ENCODE measurements at places on chromosomes 3 and 15.

DNA sequence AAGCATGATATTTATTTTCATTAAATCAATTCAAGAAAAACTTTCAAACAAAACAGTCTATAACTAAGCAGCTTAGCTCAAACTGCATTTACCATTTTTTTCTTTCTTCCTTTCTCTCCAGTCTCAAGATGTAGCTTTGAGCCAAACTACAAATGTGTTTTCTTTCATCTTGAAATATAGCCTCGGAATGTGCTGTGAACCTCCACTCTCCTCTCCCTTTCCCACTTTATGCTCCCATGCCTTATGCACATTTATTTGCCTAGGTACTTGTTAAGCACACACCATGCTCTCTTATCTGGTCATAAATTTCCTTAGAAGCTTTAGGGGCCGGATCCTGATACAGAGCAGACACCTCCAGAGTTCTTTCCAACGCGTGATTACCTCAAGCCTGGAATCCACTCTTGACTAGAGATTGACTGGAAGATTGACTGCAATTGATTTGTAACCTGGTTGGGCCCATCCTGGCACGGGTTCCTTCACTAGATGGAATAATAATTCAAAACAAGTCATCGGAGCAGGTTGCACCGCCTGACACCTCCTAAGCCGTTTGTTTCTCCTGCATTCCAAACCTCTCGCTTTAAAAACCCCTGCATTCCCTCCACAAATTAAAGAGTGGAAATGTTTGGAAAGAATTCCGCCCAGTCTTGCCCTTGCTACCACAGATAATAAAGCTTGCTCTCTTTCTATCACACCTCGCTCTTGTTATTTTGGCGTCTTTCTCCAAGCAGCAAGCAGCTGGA is 344.7 kb downstream of the CHL1 start:
- DNase-seq = no peak

- DNase-seq = no peak
These were observed 44.4 kb downstream of the RAB11A start for GRCh38 chr15:65913631-65914199.

DNA sequence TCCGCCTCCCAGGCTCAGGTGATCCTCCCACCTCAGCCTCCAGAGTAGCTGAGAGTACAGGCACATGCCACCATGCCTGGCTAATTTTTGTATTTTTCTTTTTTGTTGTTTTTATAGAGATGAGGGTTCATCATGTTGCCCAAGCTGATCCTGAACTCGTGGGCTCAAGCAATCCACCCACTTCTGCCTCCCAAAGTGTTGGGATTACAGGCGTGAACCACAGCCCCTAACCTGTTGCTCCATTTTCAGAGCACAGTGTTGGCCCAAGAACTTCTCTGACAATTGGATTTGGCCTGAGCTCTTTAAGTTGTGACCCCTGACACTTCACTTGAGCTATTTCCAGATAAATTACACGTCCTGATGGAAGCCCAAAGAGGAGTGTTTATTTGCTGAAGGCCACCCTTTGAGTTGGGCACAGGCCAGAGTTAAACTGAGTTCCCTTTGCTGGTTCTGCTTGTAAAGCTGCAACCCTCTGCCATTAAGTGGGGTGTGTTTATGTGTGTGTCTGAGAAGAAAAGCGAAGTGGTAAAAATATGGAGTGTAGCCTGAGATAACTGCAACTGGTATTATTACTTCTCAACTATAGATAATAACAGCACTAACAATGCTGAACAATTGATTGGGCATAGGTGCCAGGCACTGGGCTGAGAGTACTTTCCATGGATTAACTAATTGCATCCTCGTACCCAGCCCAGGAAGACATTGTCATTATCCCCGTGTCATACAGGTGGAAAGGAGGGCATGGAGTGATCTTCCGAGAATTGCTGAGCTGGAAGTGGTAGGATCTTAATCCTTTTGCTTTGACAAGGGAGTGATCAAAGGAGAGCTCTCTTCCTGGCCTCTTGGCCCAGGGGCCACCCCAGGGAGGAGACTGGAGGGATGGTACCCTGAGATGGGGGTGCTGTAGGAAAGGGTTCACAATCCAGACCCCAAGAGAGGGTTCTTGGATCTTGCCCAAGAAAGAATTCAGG is 91.5 kb upstream of the PROK2 start:
- DNase-seq = no peak

- DNase-seq = peak; percentile 87
These were observed 32.8 kb downstream of the MYH15 start for GRCh38 chr3:108477511-108478147.

- peak; percentile 43 for DNase-seq
These were observed 9.3 kb downstream of the HOMER2 start for GRCh38 chr15:82943176-82943575.

GRCh38 chr3:29898171-29898965 is 617.5 kb downstream of the RBMS3 start:
- DNase-seq = no peak

DNA sequence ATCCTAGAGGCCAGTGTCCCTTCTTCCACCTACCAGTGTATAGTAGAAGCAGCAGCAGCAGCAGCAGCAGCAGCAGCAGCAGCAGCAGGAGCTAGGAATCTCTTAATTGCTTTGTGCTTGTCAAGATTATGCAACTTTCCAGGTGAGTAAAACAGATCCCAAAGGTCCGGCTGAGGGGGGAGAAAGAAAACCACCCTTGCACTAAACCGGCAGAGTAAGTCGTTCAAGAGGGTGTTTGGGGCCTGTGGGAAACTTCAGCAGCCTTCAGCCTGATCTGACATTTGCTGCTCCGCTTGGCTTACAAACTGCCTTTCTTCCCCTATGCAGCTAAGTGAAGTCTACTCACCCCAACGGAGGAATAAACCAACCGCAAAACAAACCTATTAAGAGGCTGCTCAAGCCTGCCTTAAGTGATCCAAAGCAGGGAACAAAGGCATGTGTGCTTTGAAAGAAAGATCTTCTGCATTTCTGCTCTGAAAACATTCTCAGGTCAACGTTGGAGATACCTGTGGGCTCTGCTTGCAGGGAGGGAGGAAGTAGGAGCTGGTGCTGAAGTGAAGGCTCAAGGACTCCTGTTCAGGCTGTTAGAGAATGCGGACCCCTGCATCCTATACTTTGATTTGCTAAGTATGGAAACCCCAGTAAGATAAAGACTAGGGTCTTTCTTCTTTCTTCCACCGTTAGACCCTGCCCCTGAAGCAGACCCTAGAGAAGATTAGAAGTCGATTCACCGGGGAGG is 35.7 kb upstream of the DLG1 start:
- no peak for DNase-seq

DNA sequence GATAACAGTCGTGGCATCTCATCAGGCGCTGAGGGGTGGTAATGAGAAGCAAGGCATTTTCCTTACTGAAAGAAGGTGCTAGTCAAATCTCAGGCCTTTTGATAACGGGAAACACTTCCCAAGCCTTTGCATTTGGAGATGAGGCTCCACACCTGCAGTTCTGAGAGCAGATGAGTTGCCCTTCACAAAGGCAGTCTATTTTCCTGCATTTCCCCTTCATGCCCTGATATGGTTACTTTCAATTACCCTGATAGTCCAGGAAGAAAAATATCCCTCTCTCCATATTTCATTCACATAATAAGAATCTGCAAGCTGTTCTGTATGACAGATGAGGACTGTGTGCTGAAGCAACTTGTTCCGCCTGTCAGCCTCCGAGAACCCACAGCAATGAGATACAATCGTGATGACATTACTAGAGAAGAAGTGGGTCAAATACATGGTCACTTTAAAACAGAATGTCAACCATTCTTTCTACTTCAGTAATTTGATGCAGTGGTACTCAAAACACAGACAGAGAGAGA is 25.0 kb downstream of the FHIT start:
- DNase-seq = no peak

- DNase-seq = no peak
These were observed 50.2 kb downstream of the CHP1 start for GRCh38 chr15:41281236-41281635.

- no peak for DNase-seq
These were observed 66.5 kb downstream of the CDAN1 start for GRCh38 chr15:42670451-42670850.

- DNase-seq = no peak
These were observed 198.3 kb downstream of the NAALADL2 start for GRCh38 chr3:175057401-175057800.

GRCh38 chr3:194156095-194156494 is 20.1 kb downstream of the HES1 start:
- no peak for DNase-seq

- DNase-seq = no peak
These were observed 106.2 kb downstream of the HERC1 start for GRCh38 chr15:63727542-63727941.

DNA sequence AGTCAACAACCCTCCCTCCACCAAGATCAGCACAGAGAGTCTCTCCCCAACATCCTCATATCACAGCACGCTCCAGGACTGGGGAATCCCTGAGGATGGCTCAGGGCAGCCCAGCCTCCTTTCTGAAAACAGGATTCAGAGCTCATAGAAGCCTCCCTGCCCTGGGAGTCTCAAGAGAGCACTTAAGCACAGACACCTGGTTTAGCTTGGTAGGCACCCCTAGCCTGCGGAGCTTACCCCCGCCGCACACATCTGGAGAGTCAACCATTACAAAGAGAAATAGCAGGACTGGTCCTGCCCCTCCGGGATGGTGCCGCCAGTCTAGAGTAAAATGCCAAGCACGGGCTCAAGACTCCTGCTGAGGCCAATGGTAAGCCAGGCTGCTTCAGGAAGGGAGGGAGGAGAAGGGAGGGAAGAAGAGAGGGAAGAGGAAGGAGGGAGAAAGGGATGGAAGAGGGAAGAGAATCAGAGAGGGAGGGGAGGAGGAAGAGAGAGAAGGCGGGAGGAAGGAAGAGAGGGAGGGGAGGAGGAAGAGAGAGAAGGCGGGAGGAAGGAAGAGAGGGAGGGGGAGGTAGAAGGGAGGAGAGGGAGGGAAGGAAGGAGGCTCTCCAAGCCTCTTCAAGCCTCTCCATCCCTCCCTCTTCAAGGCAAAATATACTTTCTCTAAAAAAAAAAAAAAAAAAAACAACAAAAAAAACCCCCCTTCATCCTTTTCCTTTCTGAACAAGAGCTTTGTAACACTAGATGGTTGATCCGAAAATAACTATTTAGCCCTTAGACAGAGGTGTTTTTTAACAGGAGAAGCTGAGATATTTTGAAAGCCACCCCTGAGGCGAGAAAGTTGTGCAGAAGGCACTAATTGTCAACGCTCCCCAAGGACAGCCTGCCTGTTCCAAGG is 278.6 kb upstream of the TLE3 start:
- no peak for DNase-seq

DNA sequence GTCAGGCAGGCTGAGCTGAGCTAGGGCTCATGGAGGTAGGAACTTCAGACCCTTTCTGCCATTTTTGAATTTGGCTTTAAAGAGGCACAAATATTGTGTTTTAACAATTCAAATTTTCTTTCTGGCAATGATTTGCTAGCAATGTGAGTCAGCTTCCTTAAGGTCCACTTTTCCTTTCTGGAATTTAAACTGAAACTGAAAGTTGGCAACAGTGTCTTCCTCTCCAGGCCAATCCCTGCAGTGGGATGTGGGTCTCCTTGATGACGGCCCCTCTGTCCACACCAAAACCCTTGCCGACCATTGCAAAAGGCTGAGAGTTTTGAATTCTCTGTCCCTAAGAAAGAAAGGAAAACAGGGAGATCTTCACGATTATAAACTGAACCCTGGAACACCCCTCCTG is 27.1 kb downstream of the RPSA start:
- DNase-seq = no peak

- DNase-seq = no peak
These were observed 9.4 kb downstream of the MUC4 start for GRCh38 chr3:195802261-195802701.

DNA sequence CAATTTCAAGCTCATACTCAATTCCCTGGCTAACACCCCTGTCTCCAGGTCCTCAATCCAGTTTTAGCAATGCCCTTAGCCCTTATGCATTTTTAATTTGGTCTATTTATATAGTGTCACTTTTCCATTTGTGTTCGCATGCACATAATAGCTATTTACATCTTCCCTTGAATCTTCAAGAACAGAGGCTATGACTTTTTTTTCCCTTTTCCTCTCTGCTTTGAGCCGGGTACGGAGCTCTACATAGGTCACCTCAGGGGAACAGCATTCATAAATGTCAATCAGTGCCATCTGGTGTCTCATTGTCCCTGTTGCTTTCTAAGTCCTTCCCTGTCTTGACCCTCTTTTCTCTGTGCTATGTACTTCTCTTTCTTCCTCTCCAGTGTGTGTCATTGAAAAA is 26.5 kb upstream of the ACTC1 start:
- DNase-seq = no peak

DNA sequence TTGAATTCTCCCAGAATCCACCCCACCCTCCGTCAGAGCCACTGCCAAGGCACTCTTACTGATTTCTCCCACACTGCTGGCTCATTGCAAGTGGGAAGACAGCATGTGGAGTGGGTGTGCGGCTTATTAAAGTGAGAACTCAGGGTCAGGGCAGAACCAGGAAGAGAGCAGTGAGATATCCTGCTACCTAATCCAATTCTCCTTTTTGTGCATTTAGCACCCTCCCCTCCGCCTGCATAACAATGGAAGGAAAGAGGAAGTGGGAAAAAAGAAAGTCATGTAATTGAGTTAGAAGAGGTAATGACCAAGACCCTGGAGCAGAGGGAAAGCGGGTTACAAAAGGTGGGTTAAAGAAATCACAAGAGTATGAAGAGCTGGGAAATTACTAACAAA is 27.8 kb upstream of the PIK3CB start:
- DNase-seq = no peak

GRCh38 chr15:62047282-62047827 is 12.9 kb downstream of the VPS13C start:
- DNase-seq = no peak

DNA sequence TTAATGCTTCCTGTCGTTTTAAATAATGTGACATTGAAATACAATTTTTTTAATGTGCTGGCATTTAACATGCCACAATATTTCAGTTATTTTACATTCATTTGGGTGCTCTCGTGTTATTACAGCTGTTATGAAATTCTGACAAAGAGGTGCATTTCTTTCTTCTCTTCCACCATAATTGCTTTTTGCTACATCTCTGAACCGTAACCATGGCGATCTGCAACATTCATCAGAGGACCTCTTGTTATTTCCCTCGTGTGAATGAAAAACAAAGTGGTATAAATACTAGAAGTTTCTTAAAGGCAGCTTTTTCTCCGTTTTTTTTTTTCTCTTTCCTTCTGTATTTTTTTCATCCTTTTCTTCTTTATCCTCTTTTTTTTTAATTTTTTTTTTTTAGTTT is 316.4 kb downstream of the MCTP2 start:
- DNase-seq = no peak

- peak; percentile 84 for DNase-seq
These were observed 213.4 kb upstream of the TBL1XR1 start for GRCh38 chr3:177410730-177411129.

GRCh38 chr3:58685641-58686040 is 19.1 kb upstream of the FAM3D start:
- no peak for DNase-seq

GRCh38 chr15:83848315-83849050 is 194.6 kb downstream of the ADAMTSL3 start:
- DNase-seq = no peak

- no peak for DNase-seq
These were observed 54.9 kb downstream of the C3orf85 start for GRCh38 chr3:109191421-109191820.

- DNase-seq = no peak
These were observed 607.5 kb upstream of the AGTR1 start for GRCh38 chr3:148090156-148090555.

- no peak for DNase-seq
These were observed 101.5 kb downstream of the FBLN2 start for GRCh38 chr3:13650210-13651056.

All from LNCaP clone FGC (cell line).